ENCODE measurements at places on chromosomes 13 and 19. TPM values are rescaled to one million over a fixed set of nuclear protein-coding genes. Genes with fewer than 3 reads are reported as not detected.

The GPR12 gene
- total RNA-seq, result not detected

The GJB2 gene
- total RNA-seq, result not detected

The PEAK3 gene
- not detected for total RNA-seq

The HIF3A gene
- total RNA-seq, result 8.7 TPM

The KLK7 gene
- total RNA-seq, result not detected

The AP1M1 gene
- 56.6 TPM for total RNA-seq

The COX7A1 gene
- total RNA-seq, result 4.5 TPM

The ZNF20 gene
- 7.4 TPM for total RNA-seq

The ADGRE2 gene
- total RNA-seq, result 0.11 TPM
